Heart left ventricle (tissue), 16 donors: ENCODE measurements at places on chromosomes 3 and 15. TPM values are rescaled to one million over a fixed set of nuclear protein-coding genes. Genes with fewer than 3 reads are reported as not detected.

The OR5H14 gene
- polyA plus RNA-seq: not detected

The DLG1 gene
- 94.3 TPM for polyA plus RNA-seq

The MKRN2OS gene
- 1.1 TPM for polyA plus RNA-seq

The RCCD1 gene
- polyA plus RNA-seq: 5.4 TPM

DNA sequence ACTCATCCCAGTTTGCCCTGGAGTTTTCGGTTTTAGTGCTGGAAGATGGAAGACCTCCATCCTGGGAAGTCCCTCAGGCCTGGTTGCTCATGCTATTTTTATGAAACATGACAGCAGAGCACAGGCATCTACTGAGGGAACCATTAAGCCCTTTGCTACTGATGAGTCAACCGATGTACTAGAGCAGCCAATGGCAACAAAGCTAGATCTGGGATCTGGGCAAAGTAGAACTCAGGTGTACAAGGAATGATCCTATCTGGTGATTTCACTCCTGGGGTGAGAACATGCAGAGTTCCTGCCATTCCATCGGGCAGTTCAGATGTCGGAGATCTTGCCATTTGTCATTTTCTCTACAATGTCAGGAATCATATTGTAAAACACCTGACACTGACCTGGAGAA, 166.2 kb upstream of the NSMCE3 start:
- H3K4me1 ChIP-seq: no peaks in the 10 kb centered on the region
- no peaks in the 10 kb centered on the region for H3K36me3 ChIP-seq
- no peak overlapping the region for H3K4me3 ChIP-seq
- no peak for DNase-seq
- H3K27me3 ChIP-seq: no peaks in the 10 kb centered on the region

DNA sequence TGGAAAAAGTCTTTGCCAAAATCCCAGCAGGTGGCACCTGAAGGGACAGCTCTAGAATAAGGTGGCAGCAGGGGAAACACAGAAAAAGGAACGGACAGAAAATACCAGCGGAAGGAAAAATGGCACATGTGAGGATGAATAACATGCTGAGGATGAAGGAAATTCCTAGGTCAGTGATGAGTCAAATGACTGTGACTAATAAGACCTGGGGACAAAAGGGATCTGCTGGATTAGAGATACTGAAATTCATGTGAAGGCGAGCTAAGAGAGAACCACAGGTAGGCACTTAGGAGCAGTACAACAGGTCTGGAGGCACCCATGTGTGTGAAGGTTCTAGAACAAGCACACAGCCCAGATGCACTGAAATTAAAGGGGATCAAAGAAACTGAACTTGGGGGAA, 482.5 kb downstream of the FOXP1 start:
- no peak overlapping the region for H3K27ac ChIP-seq
- DNase-seq: no peak
- peaks cover 9% of the 10 kb centered on the region for H3K4me1 ChIP-seq
- no peak overlapping the region for H3K4me3 ChIP-seq

DNA sequence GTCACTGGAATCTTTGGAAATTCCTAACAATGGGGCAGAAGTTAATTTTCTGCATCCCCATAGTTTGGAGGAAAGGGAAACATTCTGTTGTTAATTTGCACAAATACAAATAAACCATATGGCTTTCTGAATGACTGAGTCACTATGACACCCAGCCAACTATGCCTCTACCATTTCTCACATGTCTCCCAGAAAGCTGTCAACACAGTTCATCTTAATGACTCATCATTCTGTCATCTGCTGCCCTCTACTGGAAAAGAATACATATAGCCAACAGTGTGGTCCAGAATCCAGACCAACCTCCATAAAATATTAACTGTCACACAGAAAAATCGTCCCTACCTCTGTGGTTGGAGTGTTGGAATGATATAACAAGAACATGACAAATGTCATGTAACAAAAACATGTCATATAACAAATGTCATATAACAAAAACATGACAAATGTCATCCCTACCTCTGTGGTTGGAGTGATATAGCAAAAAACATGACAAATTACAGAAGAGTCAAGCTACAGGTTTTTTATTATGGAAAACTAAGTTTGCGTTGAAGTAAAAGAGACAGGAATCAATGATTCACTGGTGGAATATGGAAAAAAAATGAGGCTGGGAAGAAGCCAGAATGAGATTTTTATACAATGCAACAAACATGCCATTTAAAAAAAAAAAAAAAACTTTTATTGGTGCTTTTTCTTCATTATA, 47.7 kb upstream of the GYG1 start:
- no peaks in the 10 kb centered on the region for H3K36me3 ChIP-seq
- H3K4me1 ChIP-seq: no peaks in the 10 kb centered on the region
- no peak overlapping the region for H3K27ac ChIP-seq

- H3K4me1 ChIP-seq: peaks cover 70% of the 10 kb centered on the region
- peak overlapping the region; percentile 97 for H3K27ac ChIP-seq
- H3K36me3 ChIP-seq: peaks cover under 1% of the 10 kb centered on the region
- no peaks in the 10 kb centered on the region for H3K27me3 ChIP-seq
- peak; percentile 82 for DNase-seq
Observed at GRCh38 chr3:184156522-184156955, 1.4 kb downstream of the DVL3 start.

DNA sequence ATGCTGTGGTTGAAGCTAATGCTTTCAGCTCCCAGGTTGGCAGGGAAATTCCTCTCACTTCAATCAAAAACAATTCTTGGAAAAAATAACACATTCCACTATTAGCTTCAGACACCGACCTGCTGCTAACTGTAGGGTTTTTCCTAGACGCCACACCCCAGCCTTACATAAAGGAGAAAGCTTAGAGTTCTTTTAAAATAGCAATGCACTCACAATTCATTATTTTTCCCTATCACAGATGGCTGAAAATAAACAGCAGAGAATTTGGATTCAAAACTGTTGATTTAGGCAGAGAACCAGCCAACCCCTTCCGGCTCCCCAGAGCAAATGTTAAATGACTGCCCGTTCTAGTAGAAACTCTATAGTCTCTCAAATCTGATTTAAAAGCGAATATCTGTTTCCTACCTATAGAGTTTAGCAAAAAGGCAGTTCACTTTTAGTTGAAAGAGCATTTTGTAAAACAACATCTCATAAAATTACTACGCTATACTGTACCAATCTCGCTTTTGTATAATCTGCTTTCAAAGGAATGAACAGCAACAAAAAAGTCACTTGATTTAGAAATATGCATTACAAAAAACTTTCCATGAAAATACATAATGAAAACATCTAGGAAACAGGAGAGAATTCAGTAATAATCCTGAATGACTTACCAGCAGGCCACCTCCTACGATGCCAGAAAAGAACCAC, 586 bp downstream of the TM4SF1 start:
- peak overlapping the region; percentile 71 for H3K4me3 ChIP-seq
- H3K27ac ChIP-seq: peak overlapping the region; percentile 75
- no peaks in the 10 kb centered on the region for H3K27me3 ChIP-seq
- DNase-seq: no peak
- peaks cover 18% of the 10 kb centered on the region for H3K4me1 ChIP-seq

- no peak for DNase-seq
- H3K27ac ChIP-seq: no peak overlapping the region
- no peaks in the 10 kb centered on the region for H3K4me1 ChIP-seq
- H3K4me3 ChIP-seq: no peak overlapping the region
Observed at GRCh38 chr3:94548581-94549316, 485.9 kb downstream of the NSUN3 start.

DNA sequence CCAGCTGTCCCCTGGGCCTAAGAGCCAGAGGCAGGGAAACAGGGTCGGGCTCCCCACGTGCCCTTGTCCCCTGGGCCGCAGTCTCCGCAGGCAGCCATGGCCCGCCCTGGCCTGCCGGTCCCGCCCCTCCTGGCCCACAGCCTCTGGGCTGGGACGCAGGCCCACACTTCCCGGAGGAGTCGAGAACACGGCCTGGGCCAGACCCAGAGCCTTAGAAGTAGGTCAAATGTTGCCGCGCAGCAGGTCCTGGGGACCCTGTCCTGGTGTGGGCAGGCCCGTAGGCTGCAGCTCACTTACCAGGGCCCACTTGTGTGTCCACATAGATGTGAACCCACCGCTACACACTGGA, 4.3 kb upstream of the MYL3 start:
- peaks cover 38% of the 10 kb centered on the region for H3K4me1 ChIP-seq
- DNase-seq: peak; percentile 94
- peak overlapping the region; percentile 76 for H3K27ac ChIP-seq
- no peak overlapping the region for H3K4me3 ChIP-seq

DNA sequence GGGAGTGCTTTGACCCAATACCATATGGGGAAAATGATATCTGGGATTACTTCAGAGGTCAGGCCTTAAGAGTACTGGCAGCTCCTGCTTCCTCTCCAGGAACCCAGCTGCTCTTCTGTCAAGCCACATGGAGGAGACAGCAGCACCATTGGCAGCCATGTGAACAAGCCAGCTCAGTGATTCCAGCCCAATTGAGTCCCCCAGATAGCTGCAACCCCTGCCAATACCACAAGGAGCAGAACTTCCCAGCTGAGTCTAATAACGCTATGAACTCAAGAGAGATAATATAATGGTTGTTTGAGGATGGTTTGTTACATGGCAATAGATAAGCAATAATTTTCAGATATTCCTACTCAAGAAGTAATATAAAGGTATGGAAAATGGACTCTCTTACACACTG, 126.8 kb upstream of the CPNE4 start:
- no peak overlapping the region for H3K27ac ChIP-seq
- H3K4me1 ChIP-seq: no peaks in the 10 kb centered on the region
- H3K36me3 ChIP-seq: no peaks in the 10 kb centered on the region
- no peaks in the 10 kb centered on the region for H3K27me3 ChIP-seq
- DNase-seq: no peak
- no peak overlapping the region for H3K4me3 ChIP-seq

GRCh38 chr3:33115024-33115768, 1.4 kb downstream of the CRTAP start:
- H3K4me1 ChIP-seq: peaks cover 28% of the 10 kb centered on the region
- H3K27ac ChIP-seq: peak overlapping the region; percentile 99
- H3K4me3 ChIP-seq: peak overlapping the region; percentile 91
- DNase-seq: peak; percentile 69
- peaks cover 4% of the 10 kb centered on the region for H3K36me3 ChIP-seq

DNA sequence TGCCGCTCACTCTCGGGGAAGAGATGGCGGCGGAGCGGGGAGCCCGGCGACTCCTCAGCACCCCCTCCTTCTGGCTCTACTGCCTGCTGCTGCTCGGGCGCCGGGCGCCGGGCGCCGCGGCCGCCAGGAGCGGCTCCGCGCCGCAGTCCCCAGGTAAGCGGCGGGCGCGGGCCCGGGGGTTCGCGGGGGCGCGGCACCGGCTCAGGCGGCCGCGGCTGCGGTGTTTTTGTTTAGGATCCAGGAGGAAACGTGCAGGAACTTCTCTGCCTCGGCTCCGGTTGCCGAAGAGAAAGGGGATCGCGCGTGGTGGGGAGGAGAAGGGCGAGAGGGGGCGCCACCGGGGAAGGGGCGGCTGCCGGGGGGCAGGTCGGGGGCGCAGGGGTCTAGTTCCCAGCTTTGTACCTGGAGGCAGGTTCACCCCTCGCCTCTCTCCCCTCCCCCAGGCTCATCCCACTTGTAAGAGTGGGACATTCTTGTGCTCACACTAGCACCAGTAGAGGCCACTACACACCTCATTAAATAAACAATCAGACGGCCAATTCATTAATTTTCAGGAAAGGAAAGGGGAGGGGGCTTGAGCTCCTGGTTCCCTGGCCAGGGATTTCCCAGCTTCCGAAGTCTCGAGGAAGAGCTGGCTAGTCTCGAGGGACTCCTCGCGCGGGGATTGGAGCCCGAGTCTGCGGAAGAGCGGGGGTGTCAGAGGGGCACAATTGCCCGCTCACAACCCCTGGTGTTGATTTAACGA, 562 bp downstream of the NEO1 start:
- H3K4me3 ChIP-seq: peak overlapping the region; percentile 82
- no peaks in the 10 kb centered on the region for H3K27me3 ChIP-seq
- H3K4me1 ChIP-seq: peaks cover 8% of the 10 kb centered on the region
- H3K36me3 ChIP-seq: no peaks in the 10 kb centered on the region
- peak; percentile 33 for DNase-seq
- peak overlapping the region; percentile 69 for H3K27ac ChIP-seq

GRCh38 chr15:74429781-74430400, 3.9 kb downstream of the SEMA7A start:
- H3K27ac ChIP-seq: no peak overlapping the region
- H3K27me3 ChIP-seq: peaks cover 8% of the 10 kb centered on the region
- H3K36me3 ChIP-seq: no peaks in the 10 kb centered on the region
- H3K4me1 ChIP-seq: peaks cover 15% of the 10 kb centered on the region
- no peak overlapping the region for H3K4me3 ChIP-seq

- H3K4me1 ChIP-seq: peaks cover under 1% of the 10 kb centered on the region
- no peak overlapping the region for H3K4me3 ChIP-seq
- DNase-seq: peak; percentile 23
- H3K27ac ChIP-seq: no peak overlapping the region
Observed at GRCh38 chr3:126955004-126955790, 27.7 kb upstream of the PLXNA1 start.

DNA sequence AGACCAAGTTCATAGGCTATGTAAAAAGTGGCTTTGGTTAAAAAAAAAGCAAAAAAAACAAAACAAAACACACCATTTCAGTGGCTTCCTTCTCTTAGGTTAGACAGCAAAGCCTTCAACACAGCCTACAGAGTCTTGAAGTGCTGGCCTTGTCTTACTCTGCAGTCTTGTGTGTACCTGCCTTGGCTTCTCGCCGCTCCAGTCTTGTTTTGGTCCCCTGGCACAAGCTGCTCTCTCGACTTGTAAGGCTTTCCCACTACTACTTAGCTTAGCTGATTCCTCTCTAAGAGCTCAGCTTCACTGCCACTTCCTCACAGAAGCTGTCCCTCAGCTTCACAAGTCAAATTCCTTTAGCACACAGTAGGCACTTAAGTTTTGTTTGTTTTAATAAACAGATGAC, 63.0 kb downstream of the ST3GAL6 start:
- H3K4me1 ChIP-seq: peaks cover 12% of the 10 kb centered on the region
- no peak overlapping the region for H3K4me3 ChIP-seq
- H3K36me3 ChIP-seq: peaks cover 6% of the 10 kb centered on the region
- H3K27ac ChIP-seq: no peak overlapping the region

GRCh38 chr3:143885780-143886427, 37.6 kb upstream of the SLC9A9 start:
- H3K27ac ChIP-seq: no peak overlapping the region
- no peak for DNase-seq
- no peaks in the 10 kb centered on the region for H3K36me3 ChIP-seq
- no peak overlapping the region for H3K4me3 ChIP-seq

GRCh38 chr3:152253514-152253913, 15.2 kb upstream of the MBNL1 start:
- H3K27me3 ChIP-seq: no peaks in the 10 kb centered on the region
- no peak for DNase-seq
- no peak overlapping the region for H3K27ac ChIP-seq
- H3K4me1 ChIP-seq: peaks cover 1% of the 10 kb centered on the region
- H3K4me3 ChIP-seq: no peak overlapping the region

DNA sequence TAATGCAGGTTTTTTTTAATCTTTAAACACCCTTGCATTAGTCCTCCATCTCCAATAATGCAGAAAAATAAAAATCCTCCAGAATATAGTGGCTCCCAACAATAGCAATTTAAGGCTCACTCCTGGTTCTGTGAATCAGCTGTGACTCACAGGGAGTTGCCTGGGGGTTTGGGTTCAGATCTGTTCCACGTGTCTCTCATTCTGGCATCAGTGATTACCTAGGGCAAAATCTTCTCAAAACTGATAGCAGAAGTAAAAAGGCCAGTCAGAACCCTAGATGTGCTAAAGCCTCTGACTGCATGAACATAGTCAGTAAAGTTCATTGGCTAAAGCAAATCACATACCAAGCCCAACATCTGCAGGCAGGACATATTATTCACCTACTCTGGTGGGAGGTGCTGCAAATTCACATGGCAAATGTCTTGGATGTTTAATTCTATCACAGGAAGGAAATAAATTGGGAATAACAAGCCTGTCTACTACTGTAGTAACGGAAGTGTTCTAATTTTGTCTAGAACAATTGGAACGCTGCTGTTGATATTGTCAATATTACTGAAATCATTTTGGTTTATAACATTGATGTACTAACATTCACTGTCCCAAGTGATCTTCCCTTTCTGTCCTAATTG, 364.1 kb upstream of the CNTN4 start:
- H3K27me3 ChIP-seq: no peaks in the 10 kb centered on the region
- H3K4me1 ChIP-seq: no peaks in the 10 kb centered on the region
- H3K36me3 ChIP-seq: no peaks in the 10 kb centered on the region
- DNase-seq: no peak
- no peak overlapping the region for H3K4me3 ChIP-seq
